Stimulated activated CD4-positive, alpha-beta T cell treated with anti-CD3 and anti-CD28 coated beads, TNF-alpha, amount 100 ng/mL, for 24 hours (primary cell): ENCODE measurements at places on chromosomes 7 and 10.

DNA sequence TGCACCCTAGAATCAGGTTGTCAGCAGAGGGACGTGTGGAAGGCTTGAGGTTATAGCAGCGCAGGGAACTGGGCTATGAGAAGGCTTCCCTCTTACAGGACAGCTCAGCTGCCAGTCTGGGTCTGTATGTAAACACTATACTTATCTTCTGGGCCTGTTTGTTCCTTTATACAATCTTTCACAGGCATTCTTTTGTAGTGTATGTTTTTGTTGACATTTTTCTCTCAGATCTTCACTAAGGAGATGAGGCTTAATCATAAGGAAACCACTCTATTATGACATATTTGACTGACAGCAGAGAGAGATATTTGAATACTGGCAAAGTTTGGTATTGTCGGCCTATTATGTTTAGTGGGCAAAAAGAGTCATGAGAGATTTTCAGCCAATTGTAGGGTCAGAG is 929 bp downstream of the GBF1 start:
- no peak for DNase-seq

- no peak for DNase-seq
Measured at GRCh38 chr10:25701652-25702051, 232.4 kb upstream of the MYO3A start.

DNA sequence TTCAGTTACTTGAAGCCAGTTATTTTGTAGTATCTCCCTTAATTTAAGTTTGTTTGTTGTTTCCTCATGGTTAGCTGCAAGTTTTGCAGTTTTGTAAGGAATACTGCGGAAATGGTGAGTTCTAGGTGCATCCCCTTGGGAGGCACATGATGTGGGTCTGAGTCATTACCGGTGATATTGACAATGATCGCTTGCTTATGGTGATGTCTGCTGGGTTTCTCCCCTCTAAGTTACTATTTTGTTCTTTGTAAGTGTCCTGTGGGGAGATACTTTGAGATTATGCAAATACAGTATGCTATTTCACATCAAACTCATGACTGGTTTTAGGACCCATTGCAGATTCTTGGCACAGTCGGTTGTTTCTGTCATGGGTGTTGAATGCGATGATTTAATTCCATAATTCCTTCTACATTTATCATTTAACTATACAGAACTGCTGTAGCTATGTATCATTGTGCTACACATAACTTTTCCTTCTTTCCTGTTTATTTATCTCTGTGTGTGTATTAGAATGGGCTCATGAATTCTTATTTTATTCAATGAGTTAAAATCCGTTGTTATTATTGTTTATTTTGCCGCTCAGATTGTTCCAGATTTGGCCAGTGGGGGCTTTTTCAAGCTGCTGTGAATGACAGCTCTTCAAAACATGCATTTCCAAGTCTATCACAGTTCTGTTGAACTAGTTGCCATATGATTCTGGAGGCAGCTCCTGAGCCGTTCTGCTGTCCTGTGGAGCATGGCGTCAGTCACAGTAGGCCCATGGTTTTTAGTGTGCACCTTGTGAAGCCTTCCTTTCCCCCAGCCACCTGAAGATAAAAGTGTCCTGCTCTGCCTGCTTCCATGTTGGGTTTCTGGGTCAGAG is 18.4 kb downstream of the TSPAN14 start:
- DNase-seq, result no peak

- DNase-seq, result no peak
Measured at GRCh38 chr10:29691564-29692072, 56.8 kb upstream of the SVIL start.

DNA sequence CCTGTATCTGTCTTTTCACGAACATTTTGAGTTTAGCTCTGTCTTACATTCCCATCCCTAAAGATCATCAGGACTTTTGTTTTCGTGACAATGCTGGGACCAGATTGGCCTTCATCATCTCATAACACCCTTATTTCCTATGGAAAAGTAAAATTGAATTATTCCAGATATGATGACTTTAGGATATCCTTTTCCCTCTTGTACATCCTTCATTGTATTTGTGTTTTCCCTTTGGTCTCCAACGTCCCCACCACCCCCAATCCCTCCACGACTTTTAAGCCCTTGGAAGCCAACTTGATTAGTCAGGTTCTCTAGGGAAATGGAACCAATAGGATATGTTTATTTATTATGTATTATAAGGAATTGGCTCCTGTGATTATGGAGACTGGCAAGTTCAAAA is 167.6 kb downstream of the ARL4A start:
- no peak for DNase-seq

GRCh38 chr10:79093658-79094411 is 25.1 kb downstream of the ZMIZ1 start:
- DNase-seq, result no peak
